NCI-H82 (cell line): ENCODE measurements at places on chromosomes 3 and 15.

- no peak for DNase-seq
Observed at GRCh38 chr3:130669740-130670139, 76.9 kb downstream of the PIK3R4 start.

GRCh38 chr15:57696146-57696545, 10.4 kb upstream of the POLR2M start:
- DNase-seq: peak; percentile 89

DNA sequence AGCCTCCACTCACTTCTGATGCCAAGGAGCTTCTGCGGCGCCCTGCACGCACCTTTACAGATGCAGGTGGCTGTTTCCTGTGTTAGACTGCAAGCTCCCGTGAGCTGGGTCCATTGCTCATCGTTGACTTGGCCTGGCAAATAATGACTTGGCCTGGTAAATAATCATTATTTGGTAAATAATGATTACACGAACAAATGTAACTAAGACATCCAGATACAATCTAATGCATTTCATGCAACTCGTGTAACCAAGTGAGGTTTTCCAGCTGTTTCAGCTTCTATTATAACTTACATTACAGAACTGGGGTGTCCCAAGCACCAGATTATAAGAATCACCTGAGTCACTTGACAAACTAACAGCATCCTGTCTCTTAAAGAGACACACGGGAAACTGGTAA, 92.1 kb upstream of the BHLHE40 start:
- no peak for DNase-seq

DNA sequence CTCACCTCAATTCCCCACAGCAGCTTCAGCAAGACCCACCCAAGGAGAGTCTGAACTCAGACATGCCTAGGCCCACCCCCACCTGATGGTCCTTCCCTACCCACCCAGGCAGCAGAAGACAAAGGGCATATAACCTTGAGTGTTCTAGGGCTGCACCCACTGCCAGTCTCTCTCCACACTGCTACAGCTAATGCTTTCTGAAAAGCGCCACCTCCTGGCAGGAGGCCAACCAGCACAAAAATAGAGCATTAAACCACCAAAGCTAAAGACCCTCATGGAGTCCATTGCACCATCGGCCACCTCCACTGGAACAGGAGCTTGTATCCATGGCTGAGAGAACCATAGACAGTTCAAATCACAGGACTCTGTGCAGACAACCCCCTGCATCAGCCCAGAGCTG, 11.3 kb upstream of the RPL39L start:
- peak; percentile 58 for DNase-seq

- DNase-seq: no peak
Observed at GRCh38 chr15:64772964-64773363, 2.4 kb downstream of the RBPMS2 start.

- DNase-seq: no peak
Observed at GRCh38 chr15:81126892-81127291, 7.2 kb upstream of the CFAP161 start.

- DNase-seq: no peak
Observed at GRCh38 chr3:53730576-53730975, 115.6 kb downstream of the CHDH start.

DNA sequence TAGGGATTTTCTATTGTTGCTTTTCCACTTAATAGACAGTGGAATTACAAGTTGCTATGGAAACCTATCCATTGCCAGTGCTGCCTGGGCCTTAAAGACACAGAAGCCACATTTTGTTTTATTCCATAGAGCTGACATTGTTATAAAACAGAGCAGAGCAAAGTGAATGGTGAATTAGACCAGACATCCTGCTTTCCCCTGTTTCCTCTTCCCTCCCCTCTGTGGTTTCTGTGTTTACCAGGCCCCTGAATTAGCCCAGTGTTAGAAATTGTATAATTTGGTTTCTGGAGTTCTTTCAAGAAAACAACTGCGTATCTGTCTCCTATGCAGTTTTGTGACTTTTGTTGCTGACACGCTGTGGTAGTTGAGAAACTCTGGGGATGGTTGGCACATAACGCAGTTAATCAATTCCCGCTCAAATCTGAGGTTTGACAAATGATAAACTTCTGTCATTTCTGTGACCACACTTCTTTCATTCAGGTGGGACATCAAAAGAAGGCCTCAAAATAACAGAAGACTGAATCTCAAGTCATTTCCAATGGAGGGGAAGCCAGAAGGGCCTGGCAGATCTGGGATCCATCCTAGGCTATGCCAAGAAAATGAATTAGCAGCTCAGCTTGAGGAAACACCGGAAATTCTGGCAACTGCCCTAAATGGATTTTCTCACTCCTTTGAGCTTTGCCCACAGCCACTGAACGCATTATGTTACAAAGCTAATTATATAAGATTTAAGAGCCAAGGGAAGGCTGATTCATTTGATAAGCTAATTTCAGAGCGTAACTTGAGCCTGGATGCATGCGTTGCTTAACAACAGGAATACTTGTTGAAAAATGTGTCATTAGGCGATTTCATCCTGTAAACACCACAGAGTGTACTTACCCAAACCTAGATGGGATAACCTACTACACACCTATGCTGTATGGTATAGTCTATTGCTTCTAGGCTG, 46.9 kb downstream of the NR1D2 start:
- DNase-seq: peak; percentile 98

DNA sequence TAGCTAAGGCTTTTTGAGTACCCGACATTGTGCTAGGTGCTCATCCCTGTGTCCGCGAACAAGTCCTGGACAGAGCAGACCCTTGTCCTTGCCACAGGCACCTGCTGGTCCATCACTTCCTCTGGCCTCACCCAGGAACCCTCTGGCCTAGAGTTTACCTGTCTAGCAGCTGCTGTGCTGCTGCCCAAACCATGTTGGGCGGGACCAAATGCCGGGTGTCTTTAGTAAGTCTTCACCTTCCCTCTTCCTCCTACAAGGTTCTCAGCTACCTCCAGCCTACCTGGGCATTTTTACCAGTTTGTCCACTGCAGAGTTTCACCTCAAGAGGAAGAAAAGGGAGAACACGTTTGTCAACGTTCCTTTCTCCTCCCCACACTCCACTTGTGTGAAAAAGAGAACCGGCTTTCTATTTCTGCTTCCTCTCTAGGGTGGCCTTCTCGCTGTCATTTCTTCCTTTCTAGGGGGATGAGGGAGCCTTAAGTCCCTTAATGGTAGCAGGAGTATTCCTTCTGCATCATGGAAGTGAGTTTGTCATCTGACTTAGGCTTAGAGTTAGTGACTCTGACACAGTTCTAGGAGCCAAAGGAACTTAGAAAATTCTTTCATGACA, 80.4 kb upstream of the GCNT3 start:
- DNase-seq: no peak

DNA sequence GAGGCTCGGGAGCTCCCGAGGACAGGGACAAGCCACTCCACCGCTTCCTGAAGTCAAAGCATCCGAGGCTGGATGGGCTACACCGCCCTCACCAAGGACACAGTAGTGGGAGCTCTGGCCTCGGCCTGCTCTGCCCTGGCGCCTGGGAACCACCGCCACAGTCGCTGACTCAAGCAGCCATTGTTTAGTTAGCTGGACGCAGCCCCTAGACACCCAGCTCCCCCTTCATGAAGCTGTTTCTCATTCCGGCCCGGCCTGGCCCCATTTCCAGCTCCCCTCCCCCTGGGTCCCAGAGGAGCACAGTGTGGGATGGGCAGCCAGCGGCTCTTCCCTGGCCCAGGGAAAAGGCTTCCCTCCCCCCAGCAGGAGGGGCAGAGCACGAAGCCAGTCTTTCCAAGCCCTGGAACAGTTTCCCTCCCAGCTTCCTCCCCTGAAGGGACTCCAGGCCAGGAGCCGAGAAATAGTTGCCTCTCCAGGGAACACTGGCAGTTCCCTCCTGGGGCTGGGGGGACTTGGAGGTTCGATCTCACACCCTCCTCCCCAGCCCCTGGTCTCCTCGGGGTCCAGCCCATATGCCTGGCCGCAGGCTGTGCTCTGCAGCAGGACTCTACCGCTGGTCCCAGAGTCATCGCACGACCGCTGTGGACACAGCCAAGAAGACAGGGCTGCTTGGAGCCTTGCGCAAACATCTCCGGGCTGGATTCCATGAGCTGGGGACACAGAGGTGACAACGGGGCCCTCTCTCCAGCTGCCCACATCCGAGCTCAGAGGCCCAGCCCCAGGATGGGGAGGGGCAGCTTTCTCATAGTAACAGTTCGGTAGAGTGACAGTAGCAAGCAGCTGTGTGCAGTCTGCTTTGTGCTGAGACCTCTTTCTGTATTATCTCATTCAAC, 10.0 kb downstream of the PLXND1 start:
- peak; percentile 29 for DNase-seq

- DNase-seq: no peak
Observed at GRCh38 chr3:123272547-123272946, 70.8 kb downstream of the SEC22A start.

- no peak for DNase-seq
Observed at GRCh38 chr15:87547470-87548181, 708.9 kb downstream of the NTRK3 start.

DNA sequence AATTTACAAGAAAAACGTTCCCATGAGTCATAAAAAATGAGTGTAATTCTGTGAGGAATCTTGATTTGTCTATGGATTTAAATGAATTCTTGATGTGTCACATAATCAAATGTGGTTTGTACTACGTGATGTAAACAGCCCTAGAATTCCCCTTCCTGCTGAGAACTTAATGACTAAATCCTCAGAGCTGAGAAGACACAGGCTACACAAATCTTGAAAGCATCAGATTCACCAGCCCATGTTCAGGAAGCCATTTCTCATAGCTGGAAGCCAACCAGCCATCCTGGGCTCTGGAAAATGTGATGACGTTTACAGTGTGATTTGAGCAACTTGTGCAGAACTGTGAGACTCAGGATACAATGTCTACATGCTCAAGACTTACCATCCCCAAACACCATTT, 193.7 kb upstream of the MME start:
- DNase-seq: peak; percentile 6

DNA sequence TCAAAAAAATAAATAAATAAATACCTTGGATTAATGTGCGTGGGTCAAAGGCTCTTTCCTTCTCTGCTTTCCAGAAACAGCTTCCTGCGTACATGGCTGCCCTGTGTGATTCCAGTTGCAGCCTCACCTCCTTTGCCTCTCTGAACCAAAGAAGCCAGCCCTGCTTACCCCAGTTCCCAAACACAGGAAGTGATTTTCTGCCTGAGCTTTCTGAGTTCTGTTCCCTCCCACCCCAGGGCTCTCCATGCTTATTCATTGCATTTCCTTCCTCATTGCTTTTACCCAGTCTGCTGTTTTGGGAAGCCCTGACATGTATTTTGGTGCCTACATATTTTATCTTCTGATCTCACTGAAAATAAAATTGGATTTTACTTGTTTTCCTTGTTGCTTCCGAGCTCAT, 15.4 kb downstream of the ZSCAN2 start:
- DNase-seq: no peak

- DNase-seq: no peak
Observed at GRCh38 chr15:50009634-50010033, 109.4 kb downstream of the ATP8B4 start.

GRCh38 chr3:123081718-123082369, 15.0 kb downstream of the PDIA5 start:
- DNase-seq: peak; percentile 92

- DNase-seq: no peak
Observed at GRCh38 chr3:126854666-126855065, 128.2 kb upstream of the PLXNA1 start.

GRCh38 chr15:59420108-59420507, 17.9 kb upstream of the FAM81A start:
- DNase-seq: no peak

DNA sequence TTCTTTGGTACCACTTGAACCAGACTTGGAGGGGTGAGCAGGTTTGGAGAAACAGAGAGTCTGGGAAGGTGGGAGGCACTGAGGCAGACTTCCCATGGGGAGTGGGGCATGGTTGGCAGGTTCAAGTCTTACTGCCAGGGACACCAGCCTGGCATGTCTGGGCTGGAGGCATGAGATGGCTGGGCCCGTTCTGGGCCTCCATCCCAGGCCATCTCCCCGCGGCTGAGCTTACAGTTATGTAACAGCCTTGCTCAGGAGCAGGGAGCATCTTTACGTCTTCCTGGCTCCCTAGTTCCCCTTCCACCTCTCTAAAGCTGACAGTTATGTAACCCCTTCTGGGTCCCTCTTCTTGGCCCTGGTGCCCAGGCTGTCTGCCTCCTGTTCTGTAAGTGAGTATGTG, 12.4 kb downstream of the VIPR1 start:
- no peak for DNase-seq

DNA sequence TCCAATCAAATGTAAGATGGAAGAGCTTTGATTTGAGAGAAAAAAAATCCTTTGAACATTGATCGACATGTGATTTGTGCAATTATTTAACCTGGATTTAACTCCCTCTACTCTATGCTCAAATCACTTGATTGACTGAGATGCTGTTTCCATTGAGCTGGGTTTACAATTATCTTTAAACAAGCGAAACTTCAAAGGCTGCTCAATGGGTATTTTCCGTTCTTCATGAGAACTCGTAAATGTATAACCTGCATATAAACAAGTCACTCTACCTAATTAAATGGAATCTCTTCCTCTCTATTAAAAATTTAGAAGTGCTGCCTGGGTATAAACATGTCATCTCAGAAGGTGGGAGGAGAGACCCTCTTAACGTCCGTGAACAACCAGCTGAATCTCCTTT, 71.9 kb downstream of the ANXA2 start:
- no peak for DNase-seq

GRCh38 chr15:76336254-76337058, at the start of gene ISL2:
TSS of gene ISL2 (plus strand) at chr15:76336773. CDS start at chr15:76336884, 111 bp downstream.
- DNase-seq: peak; percentile 100

GRCh38 chr3:194554473-194555123, 67.8 kb upstream of the ATP13A3 start:
- no peak for DNase-seq

DNA sequence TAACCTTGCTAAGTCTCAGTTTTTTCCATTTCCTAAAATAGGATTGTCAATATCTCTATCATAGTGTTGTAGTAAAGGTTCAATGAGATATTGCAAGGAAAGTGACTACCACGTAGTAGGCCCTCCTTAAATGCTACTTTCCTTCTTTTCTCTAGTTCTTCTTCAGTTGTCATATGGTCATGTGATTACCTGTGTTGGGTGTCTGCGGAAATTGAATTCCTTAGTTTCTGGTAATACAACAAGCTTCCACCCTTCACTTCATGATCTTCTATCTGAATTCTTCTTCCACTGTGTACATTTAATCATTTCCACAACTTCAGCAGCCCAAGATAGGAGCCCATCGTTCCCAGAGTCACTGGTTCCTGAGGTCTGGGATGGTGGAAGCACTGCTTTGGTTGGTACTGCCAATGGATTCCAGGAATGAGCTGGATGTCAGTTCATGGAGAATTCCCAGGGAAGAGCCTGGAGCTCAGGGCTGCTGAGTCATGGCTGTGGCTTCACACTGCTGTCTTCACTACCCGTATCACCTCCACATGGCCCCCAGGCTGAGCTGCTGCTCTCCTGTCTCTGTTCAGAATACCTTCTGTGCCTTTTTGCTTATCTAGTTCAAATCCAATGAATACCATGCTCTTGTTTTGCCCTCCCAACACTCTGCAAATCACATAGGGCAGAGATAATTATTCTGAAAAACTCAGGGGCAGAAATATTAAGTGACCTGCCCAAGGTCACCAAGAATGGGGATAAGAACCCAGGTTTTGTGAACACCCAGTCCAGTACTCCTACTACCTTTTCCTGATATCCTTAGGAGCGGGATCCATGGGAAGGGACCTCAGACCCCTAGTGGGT, 98.6 kb downstream of the RPL39L start:
- no peak for DNase-seq
